GM20000 (cell line): ENCODE measurements at places on chromosomes 7 and 10.
A peak's percentile ranks its signal among the peaks of the same experiment; 100 is the strongest.

DNA sequence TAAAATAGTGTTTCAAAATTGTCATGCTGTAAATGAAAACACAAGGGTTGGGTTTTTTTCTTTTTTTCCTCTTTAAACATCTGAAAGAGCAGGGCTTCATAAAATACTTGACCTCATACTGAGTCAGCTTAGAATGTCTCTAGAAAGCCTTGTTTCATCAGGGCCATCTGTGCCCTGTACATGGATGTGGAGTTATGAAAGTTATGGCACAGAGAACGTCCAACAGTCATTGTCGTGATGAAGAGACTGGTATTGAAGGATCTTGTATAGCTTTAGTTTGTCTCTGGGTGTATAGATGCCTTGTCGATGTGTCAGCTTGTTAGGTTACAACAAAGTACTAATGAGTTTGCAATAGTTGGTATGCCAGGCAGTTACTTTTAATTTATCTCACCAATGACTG lies 127.3 kb downstream of the FAM204A start:
- no peak for DNase-seq

- no peak for DNase-seq
These were observed 37.7 kb downstream of the CAMK2B start for GRCh38 chr7:44287488-44288380.

DNA sequence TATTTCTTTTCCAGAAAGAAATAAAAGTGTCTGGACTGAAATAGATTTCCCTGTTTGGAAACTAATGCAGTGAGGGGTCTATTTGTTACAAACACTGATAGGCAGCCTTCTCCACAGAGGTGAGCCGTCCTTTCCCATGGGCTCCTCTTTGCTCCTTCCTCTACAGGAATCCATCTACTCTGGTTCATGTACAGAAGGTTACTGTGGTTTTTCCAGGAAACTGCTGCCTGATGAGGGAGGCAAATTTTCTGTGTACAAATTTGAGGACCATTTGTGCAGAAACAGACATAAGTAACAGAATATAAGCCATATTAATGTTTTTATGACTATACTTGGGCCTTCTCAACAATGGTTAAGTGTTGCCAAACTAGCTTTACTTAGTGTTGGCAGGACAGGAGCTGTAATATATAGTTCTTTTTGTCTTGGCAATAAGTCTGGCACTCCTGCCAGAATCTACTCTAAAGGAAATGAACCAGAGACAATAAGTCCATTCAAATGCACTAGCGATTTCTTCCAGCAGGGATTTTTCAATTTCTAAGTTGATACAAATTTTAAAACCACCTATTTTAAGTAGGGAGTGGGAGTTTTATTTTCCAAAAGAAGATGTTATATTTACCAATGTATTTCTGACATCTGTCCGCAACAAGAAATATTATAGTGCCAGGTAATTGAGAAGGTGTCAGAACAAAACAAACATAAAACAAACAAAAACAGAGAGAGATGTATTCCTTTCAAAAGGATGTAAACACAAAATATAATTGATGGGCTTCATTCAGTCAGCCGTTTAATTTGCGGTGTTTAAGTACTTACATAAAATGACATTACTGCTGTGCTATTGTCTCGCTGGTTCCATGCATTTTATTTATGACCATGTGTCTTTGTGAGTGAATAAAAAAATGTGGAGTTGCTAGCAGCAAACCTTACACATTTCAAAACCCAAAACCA lies 91.0 kb upstream of the NFE2L3 start:
- no peak for DNase-seq

GRCh38 chr10:69087590-69088470 lies at the start of gene SRGN:
SRGN (plus strand) TSS chr10:69088103; CDS start chr10:69088158, 55 bp downstream.
- peak; percentile 73 for DNase-seq

- no peak for DNase-seq
These were observed 598.5 kb downstream of the SDK1 start for GRCh38 chr7:3899559-3899991.

DNA sequence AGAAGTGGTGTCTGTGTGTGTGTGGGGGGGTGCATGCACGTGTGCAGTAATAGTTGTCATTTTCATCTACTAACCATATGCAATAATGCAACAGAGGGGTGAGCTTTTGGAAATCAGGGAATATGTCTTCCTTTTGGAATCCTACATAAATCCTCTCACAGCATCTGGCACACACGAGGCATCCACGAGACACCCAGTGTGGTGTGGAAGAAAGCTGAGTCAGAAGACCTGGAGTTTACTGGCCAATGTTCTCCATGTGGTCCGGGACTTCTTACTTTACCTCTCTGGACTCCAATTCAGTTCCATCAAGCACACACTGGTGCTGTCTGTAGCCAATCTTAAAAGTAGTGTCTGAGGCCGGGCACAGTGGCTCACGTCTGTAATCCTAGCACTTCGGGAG lies 43.1 kb upstream of the C10orf90 start:
- DNase-seq, result no peak

DNA sequence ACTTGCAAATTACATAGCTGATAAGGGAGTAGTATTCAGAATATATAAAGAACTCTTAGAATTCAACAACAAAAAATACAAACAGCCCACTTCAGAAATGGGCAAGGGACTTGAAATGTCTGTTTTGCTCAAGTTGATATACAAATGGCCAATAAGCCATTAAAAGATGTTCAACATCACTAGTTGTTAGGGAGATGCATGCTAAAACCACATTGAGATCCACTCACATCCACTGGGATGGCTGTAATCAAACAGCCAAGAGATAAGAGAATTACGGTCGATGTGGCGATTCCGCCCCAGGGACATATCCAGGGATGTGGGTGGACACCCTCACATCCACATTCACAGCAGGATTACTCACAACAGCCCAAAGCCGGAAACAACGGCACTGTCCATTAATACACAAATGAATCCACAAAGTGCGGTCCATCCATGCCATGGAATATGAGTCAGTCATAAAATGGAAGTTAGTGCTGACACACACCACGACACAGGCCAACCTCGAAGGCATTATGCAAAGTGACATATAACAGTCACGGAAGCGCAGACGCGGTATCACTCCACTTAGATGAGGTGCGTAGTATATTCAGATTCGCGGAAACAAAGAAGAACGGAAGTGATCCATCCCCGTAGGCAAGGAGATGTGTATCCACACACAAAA lies 227.8 kb downstream of the DNAJB6 start:
- no peak for DNase-seq

- DNase-seq, result no peak
These were observed 497.3 kb downstream of the SORCS3 start for GRCh38 chr10:105138358-105138757.

GRCh38 chr10:101896225-101896877 lies 52.8 kb upstream of the KCNIP2 start:
- DNase-seq, result no peak

DNA sequence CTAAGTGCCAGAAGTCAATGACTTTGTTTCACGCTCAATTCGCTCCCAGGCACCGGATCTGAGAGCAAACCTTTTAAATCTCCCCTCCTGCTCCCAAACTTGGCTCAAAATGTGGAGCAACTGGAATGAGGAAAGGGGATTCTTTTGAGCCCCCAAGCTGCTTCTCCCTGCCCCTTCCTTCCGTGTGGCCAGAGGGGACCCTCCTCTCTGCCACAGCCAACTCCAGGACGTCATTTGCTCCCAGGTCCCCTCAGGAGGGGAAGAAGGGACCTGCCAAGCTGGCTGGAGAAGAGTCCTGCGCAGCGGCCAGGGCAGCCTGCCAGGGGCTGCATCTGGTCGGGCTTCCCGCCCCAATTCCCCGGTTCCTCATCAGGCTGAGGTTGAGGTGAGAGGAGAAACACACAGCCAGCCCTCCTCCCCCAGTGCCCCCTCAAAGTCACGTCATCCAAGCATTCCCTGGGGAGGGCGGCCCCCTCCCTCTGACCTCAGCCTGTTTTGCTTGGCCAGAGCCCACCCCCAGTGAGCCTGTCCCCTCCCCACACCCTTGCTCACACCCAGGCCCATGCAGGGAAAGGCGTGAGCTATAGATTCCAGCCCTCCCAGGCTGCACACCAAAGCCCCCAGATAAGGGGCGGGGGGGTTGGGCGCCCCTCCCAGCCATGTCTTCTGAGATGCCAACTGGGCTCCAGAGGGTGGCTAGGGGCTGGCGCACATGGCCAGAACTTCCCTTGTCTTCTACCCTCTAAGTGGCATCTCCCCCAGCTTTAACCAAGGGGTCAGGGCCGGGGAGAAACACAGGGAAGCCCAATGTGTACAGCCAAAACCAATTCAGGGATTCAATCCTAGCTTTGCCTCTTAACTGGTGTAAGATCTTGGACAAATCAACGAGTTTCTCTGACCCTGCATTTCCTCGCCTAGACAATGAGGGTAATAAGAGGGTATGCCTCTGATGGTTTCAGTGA lies 35.0 kb downstream of the SH3PXD2A start:
- DNase-seq, result no peak

DNA sequence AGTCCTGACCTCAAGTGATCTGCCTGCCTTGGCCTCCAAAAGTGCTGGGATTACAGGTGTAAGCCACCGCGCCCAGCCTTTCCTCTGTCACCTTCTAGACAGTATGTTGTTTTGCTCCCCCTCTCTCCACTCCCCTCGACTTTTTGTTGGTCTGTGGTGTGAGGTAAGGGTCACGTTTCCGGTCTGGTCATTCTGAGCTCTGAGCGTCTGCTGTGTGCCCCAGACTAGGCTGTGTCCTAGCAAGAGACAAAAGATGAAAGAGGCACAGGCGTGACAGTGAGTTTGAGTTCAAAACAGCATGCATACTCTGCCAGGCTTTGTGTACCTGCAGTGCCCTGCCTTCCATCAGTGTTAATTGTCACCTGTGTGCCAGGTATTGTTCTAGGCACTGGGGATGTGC lies 87.4 kb upstream of the PPIF start:
- DNase-seq, result no peak

DNA sequence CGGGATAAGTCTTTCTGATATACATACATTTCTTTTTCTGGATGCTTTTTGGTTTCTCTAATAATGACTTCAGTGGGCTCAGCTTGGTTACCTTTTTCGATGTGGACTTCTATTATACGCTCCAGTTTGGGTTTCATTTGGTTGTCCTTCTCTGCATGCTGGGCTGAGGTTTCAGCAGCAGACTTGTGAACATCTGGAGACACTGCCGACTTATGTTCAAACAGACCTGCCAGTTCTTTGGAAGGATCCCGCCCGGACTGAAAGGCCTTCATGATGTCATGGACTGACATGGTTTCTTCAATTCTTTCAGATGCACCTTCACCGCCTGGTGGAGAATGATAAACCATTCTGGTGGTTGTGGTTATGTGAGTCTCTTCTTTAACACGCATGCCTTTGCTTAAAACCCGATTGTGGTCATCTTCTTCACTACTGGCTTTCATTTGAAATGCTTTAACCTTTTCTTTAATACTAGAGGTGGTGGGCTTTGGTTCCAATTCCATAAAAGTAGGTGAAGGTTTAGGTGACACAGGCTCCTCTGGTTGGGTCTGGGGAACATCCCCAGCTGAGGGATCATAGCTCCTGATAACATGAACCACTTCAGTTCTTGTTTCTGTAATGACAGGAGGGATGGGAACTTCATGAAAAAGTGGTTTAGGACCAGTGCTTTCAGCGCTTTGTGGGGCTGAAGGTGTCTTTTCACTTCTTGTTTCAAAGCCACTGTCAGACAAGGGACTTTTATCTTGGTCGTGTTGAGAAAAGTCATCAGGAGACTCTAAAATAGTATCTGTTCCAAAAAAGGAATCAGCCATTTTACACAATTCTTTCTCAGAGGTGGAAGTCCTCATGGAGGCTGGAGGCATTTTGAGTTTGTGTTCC lies 167.7 kb upstream of the CCDC6 start:
- peak; percentile 52 for DNase-seq

- no peak for DNase-seq
These were observed 269.9 kb upstream of the CACNA2D1 start for GRCh38 chr7:82713506-82713905.

GRCh38 chr7:41294556-41295454 lies 408.1 kb downstream of the INHBA start:
- no peak for DNase-seq

GRCh38 chr7:1323178-1324027 lies 90.7 kb downstream of the UNCX start:
- no peak for DNase-seq

GRCh38 chr7:1243290-1243963 lies 10.8 kb downstream of the UNCX start:
- no peak for DNase-seq

DNA sequence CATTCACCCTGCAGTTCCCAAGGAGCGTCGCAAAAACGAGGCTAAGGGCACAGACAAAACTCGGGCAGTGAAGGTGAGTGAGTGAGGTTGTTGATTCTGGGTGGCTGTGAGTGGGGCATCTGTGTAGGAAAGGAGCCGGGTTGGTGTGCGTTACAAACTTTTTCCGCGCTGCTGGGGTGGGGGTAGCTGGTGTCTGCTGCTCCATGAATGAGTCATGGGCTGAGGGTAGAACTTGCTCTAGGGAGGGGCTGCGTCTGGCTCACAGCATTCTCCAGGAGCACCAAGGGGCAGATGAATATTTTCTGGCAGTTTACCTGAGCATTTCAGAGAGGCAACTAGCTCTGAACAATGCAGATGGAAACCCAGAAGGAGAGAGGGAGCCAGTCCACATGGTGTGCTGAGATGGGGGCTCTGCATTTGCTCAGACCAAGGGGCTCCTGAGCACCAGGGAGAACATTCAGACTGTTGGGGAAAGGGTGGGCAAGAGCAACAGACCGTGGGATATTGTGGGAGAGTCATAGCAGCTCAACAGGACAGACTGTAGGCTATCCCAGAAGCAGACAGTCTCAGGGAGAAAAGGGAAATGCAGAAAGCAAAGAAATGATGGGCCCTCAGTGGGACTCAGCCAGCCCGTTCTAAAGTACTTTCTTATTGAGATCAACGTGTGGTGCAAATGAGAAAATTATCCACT lies 18.8 kb downstream of the NOBOX start:
- no peak for DNase-seq

GRCh38 chr7:156897673-156898072 lies 4.7 kb upstream of the LMBR1 start:
- DNase-seq, result no peak

DNA sequence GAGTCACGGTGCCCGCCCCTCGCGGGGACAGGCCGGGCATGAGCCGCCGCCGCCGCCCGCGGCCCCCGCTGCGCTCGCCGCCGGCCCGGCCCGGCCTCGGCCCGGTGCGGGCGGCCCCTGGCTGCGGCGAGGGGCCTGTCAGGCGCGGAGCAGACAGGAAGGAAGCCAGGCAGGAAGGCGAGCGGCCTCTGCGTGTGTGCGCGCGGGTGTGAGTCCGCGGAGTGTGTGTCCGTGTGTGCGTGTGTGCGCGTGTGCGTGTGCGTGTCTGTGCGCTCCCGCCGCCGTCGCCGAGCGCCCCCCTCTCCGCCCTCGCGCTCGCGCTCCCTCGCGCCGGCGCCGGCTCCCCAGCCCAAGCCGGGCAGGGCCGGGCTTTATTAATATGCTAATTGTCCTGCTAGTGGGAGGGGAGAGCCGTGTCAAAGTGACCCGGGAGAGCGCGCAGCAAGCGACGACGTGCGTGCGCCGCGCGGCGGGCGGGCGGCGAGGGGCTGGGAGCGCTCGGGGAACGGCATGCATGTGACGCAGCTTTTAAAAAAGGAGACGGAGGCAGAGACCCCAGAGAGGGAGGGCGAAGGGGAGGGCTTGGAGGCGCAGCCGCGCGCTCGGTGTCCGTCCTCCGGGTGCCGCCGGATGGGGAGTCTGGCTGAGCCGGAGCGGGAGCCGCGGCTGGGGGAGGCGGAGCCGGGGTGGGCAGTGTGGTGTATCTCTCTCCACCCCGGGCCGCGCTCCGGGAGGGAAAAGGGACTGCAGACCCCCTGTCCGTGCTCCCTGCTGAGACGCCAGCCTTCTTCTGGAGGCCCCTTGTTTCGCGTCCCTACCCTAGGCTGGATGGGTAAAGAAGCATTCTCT lies at the start of gene LDB1:
Gene LDB1, minus strand, starts transcription at position 227 of the 849 bp plus-strand sequence. CDS start 258 bp downstream, outside the sequence.
- peak; percentile 93 for DNase-seq

GRCh38 chr10:132562916-132563456 lies 25.4 kb downstream of the INPP5A start:
- no peak for DNase-seq
